Karpas-422 (cell line): ENCODE measurements at places on chromosomes 1 and 21.

- peak; percentile 84 for DNase-seq
Observed at GRCh38 chr1:112803906-112804762, 89.0 kb upstream of the PPM1J start.

DNA sequence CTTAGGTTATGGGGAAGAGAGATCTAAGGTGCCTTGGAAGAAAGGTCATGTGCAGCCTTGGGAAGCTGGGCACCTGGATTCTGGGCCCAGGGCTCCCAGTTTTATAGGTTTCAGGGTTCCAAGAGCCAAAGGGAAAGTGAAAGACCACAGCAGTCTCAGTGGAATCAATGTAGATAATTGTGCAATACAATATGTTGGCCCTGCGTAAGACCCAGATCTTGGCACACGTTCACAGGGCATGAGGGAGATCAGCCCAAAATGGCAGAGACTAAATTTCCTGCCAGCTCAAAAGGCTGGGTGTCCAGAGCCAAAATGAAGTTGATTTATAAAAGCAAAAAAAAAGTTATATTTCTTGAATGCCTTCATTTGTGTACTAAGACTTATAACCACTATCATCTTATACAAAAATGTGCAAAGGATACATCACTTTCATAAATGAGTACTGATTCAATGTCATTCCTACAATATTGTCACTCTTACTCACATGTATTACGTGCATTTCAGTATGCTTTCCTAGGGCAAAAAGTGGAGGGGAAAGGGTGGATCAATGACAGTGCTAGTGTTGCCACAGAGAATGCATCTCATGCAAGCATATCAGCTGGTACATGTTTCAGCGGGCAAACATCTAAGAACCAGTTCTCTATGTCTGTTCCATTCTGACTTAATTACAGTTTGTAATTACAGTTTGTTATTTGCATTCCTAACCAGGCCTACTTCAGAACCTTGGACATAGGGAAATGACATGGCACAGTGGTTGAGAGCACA is 22.5 kb upstream of the NPL start:
- no peak for DNase-seq

DNA sequence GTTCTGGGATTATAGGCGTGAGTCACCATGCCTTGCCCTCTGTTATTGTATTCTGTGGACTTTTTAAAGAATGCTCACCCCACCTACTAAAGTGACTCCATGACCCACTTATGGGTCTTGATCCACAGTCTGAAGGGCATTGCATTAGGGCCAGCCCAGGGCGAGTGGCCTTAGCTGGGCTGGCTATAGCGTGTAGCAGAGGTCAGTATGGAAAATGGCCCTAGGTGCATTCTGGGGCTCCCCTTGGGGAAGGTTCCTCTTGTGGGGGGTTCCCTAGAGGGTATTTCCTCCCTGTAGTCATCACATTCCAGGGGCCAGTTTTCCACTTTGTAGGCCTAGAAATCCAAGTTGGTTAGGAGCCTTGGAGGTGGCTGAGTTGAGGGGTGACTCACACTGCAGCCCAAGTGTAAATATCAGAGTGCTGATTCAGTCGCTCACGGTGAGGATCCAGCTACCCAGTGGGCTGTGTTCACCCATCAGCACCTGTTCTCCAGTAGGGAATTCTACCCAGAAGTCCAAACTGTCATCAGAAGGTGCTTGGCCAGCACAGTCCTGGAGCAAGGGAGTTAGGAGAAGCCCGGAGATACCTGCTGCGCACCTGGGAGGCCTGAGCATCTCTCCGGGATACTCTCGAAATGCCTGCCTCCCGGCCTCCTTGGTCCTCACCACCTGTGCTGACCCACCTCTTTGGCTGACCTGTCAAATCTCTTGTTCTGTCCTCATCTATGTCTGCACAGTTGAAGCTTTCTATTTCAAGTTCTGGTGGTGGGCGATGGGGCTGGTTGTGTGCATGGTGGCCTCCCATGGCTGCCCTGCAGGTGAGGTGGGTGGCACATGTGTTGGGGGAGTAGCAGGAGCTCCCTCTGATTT is 52.2 kb downstream of the NENF start:
- no peak for DNase-seq

DNA sequence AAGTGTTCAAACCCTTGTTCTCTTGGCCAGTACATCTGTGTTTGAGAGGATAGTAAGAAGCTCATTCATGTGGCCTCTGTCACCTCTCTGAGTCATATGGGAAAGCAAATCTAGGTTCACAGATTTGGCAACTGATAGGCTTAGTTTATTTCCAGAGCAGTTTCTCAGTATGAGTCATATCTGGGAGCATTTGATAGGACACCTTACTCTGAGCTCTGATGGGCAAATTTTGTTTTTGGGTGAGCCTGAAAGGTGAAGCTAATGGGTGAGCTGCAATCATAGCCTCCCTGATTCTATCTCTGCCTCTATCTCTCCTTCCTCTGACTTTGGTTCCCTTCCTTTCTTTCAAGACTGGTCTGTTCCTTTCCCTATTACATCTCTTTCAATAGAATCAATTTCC is 134.4 kb downstream of the S1PR1 start:
- DNase-seq, result peak; percentile 67

DNA sequence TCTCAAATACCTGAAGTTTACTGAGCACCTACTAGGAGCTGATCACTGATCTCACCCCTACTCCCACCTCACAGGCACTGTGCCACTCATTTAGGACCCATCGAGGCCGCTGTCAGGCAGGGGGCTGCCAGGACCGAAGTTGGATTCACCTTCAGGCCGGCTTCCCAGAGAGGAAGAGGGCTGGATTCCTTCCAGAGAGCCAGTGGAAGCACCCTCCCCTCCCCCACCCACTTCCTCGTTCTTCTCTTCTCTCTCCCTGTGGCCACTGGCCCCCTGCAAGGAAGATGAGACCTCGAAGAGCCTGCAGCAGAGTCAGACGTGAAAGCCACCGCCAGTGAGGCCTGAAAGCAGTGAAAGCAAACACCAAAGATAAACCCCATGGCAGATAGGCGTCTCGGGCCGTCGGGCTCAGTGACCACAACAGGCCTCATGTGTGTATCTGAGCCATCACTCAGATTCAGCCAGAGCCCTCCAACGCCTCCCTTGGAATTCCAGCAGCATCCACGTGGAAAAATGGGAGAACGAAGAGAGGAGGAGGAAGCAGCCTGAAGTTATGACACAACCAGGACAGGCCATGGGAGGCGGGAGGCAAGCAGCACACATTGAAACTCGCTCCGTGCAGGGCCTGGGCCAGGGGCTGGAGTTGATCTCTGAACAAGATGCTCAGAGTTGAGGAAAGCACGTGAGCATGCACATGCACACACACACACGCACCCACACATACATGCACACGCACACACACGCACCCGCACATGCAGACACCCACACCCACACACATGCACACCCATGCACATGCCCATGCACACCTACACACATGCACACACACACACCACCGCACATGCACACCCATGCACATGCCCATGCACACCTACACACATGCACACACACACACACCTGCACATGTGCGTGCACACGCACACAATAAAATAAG is 6.2 kb upstream of the AGTRAP start:
- no peak for DNase-seq

- DNase-seq, result no peak
Observed at GRCh38 chr21:26469789-26470188, 103.3 kb downstream of the CYYR1 start.

- no peak for DNase-seq
Observed at GRCh38 chr1:205214756-205215155, 3.3 kb upstream of the DSTYK start.

DNA sequence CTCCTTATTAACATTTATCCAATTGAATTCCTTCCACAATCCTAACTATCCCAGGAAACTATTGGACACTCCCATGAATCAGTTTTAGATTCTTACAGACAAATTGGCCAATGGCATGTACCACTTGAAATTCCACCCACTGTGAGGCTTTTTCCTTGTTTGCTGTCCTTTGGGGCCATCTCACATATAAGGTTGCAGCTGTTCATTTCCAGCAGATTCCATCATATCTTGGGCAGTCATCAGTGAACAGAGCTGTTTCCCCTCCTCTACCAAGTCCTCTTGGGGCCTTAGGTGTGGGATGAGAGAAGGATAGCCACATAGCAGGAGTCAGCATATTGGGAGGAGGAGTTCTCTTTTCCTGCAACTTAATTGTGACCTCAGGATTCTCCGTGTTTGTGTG is 109.1 kb downstream of the HHAT start:
- no peak for DNase-seq

GRCh38 chr1:36300526-36300925 is 5.6 kb upstream of the SH3D21 start:
- DNase-seq, result no peak

- DNase-seq, result peak; percentile 86
Observed at GRCh38 chr1:146012703-146013558, 8.6 kb downstream of the HJV start.

DNA sequence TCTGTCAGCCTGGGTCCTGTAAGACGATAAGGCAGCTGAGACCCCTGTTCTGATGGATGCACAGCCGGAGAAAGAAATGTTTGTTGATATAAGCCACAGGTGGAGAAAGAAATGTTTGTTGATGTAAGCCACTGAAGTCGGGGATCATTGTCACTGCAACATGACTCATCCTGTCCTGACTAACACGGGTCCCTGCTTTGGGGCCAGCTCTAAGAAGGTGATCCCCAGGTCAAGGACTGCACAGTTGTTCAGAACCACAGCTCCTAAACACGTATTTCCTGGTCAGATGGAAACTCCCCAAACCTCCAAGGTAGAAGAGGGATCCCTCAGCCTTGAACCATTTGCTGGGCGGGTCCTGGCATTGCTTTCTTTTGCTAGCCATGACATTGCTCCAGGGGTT is 86.4 kb upstream of the IGSF21 start:
- no peak for DNase-seq

- no peak for DNase-seq
Observed at GRCh38 chr1:216303690-216304089, 119.6 kb downstream of the USH2A start.

- no peak for DNase-seq
Observed at GRCh38 chr1:64248065-64248464, 44.6 kb downstream of the UBE2U start.

DNA sequence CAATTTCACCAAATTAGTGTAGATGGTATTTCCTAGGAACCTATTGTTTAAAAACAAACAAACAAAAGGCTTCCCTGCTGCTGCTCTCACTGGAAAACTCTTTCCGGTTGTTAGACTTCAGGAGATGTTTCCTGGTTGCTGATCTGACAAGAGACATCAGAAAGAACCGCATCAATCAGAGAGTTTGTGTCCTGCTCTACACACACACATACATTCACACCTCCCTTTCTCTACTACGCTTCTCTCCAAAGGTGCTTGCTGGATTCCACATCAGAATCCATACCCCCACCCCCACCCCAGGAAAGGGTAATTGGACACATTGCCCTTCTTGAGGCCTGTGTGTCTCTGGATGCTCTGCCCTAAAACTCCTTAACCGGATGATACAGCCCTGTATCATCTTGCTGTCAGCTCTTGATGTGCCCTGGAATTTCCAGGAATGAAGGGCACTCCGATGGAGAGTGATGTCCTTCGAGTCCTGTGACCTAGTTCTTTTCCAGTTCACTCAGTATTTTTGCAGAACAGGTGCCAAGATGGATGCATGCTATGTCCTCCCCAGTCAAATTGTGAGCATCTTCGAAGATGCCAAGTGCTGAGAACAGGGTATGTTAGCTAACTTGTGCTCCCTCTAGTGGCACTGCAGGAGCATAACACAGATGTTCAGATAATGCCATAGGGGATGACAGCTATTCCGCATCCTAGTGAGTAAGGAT is 113.7 kb upstream of the SLC35F3 start:
- peak; percentile 82 for DNase-seq
